ENCODE measurements at places on chromosomes 6 and 20.

DNA sequence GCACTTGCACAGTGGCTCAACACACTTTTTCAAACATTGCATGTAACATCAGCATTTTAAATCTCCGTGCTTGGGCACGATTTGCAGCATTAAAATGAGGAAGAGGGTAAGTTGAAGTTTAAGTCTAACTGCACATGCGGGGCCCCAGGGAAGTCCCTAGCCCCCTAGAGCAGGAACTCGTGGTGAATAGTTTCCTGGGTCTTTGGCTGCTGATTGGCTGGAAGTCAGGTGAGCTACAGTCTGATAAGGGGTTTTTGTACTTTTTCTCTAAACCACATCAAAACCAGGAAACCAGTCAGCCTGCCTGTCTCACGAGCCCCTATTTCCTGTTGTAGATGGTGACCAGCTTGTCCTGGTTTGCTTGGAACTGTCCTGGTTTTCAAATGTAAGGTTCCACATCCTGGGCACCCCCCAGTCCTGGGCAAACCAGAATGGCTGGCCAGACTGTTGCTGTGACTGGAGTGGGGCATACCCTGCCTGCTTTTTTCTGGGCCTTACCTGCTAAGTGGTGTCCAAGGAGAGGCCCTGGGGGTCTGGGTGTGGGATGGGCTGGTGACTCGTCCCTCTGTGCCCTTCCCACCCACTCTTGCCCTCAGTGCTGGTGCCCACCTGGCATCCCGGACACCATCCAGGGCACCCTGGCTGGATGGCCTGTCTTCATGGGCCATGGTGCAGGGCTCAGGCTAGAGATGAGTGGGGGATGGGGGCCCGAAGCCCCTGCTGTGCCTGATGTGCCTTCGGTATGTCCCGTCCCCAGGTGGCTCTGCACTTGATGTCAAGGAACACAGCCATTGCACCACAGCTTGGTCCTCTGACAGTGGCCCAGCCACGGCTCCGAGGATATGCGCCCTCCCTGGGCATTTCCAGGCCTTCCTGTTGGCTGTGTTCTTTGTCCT, 31.8 kb downstream of the SUN5 start:
- peak; percentile 67 for DNase-seq

- DNase-seq: no peak
Observed at GRCh38 chr6:121158438-121158837, 175.8 kb downstream of the TBC1D32 start.

DNA sequence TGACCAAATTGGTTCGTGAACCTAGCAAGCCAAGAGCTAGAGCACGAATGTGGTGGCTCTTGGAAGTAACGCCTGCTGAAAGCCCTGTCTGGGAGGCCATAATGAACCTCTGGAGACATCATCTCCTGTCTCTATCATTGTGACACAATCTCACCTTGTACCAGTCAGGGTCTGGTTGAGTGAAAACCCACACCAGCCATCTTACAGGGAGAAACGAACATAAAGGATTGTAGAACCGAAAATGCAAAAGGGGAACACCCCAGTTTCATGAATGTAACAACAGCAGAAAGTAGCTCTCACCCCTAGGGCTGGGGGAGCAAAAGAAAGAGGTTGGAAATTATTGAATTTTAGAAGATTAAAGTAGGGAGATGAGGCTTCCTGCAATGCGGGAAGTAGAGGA, 50.9 kb upstream of the TAB2 start:
- no peak for DNase-seq

GRCh38 chr6:108106261-108106660, 31.7 kb upstream of the OSTM1 start:
- no peak for DNase-seq

DNA sequence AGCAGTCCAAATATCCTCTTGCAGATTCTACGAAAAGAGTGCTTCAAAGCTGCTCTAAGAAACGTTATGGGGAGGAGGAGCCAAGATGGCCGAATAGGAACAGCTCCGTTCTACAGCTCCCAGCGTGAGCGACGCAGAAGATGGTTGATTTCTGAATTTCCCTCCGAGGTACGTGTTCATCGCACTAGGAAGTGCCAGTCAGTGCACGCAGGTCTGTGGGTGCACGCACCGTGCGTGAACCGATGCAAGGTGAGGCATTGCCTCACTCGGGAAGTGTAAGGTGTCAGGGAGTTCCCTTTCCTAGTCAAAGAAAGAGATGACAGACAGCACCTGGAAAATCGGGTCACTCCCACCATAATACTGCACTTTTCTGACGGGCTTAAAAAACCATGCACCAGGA, 272.1 kb upstream of the DEFB115 start:
- DNase-seq: peak; percentile 33

GRCh38 chr6:129183187-129183591, 300.3 kb downstream of the LAMA2 start:
- DNase-seq: no peak

DNA sequence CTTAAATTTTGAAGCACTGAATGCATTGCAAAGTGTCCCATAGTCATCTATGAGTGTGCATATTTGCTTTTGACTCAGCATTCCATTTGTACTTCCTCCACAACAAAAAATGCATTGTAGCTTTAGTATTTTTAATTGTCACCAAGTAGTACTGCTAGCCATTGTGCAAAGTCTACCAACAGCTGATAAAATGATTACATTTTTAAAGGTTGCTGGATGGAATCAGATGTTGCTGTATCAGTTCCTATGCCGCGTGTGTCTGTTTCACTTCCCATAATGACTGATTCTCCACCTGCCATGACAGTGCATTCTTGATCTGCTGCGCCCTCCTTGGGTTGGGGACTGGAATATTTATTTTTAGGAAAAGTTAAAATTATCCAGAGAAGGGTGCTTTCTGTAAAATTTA, 41.2 kb downstream of the SLX4IP start:
- DNase-seq: no peak
